Posterior vena cava (tissue), 2 donors: ENCODE measurements at places on chromosomes 1 and 21. TPM values are rescaled to one million over a fixed set of nuclear protein-coding genes. Genes with fewer than 3 reads are reported as not detected.

TMEM200B gene
- total RNA-seq: 20.8 TPM

SH3BGR gene
- 44.0 TPM for total RNA-seq

TLR5 gene
- 5.2 TPM for total RNA-seq

TSPEAR gene
- 0.14 TPM for total RNA-seq

GRCh38 chr1:74531796-74532195, 19.4 kb upstream of the LRRC53 start:
- DNase-seq: no peak

- DNase-seq: no peak
These were observed 68.0 kb upstream of the AKT3 start for GRCh38 chr1:243917863-243918565.

DNA sequence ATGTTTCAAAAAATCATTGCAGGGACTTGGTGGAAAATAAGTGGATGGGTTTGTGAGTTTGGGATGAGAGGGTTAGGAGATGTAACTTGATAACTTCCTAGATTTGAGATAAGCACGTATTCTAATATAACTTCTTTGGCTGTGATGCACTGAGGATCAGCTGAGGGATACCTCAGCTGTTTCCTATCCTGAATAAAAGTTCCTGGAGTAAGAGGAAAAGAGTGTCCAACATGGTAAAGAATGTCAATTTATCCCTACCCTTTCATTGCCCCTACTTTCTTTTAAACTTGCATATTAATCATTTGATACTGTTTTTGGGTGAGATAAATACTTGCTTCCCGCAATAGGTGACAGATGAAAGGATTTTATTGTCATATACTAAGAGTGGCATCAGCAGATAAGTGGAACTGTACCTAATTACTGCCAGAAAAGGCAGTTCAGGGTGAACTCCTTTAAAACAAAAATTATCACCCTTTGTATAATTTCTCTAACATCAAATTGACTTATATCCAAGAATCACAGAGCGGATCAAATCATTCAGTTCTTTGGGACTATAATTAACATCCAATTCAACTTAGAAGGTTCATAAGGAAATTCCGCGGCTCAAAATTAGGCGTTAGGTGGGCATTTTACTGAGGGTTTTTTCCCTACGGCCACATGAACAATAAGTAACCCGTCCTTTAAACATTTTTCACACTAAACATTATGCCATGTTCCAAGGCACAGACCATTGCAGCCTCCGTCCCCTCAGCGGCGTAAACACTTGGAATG, 1.4 kb upstream of the SUCO start:
- DNase-seq: no peak

- no peak for DNase-seq
These were observed 2.4 kb upstream of the USP33 start for GRCh38 chr1:77762072-77762476.

DNA sequence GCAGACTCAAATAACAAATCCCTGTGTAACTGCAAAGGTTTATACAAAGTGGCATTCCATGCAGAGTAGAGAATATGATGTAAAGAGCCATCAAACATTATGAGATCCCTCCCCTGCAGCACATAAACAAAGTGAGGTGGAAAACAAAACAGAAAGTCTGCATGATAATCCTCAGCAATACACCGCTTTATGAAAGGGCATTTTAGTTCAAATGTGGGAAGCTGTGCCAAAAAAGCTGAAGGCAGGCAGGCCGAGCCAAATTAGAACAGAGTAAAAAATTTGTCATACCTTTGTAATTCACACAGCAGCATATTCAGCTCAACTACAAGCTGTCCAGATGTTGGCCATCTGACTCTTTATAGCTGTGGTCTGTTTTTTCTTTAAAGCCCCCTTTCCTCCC, 113.5 kb downstream of the LHX9 start:
- no peak for DNase-seq

DNA sequence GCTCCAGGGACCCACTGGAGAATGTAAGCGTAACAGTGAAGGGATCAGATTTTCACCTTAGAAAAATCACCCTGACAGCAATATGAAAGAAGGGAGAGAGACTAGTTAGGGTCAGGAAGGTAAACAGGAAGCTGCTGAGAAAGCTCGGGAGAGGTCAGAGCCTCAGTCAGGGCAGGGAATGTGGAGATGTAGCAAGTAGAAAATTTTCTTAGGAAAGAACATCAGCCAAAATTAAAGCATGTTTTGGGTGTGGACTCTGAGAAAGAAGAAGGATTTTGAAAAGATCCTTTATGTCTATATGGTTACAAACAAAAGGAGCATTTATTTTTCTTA, 16.7 kb upstream of the ERICH3 start:
- no peak for DNase-seq

DNA sequence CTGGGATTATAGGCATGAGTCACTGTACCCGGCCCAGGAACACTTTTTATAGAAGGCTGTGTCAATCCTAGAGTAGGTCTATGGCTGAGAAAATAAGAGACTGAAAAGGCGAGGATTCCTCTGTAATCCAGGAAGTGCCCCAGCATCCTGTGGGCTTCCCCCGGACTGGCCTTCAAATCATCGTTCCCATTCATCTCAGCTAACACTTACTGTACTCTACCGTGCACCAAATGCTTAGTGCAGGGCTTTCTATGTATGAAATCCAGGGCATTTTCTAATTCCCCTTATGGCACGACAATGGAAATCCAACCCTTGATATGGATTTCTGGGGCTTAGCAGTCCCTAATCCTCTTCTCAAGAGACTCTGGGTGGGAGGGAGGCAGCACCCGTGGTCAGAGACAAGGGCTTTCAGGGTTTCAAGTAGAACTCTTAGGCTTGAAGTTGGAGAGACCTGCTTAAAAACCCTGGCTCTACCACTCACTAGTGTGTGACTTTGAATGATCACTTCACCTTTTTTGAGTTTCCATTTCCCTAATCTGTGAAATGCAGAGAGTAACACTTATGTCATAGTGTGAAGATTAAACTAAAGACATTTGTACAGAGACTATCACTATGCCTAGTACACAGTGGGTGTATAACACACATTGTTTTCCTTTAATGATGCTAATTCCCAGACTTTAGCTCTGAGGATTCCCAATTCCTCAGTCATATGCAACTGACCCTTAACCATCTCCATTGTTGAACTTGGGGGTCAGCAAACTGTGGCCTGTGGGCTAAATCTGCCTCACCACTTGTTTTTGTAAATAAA, 20.3 kb downstream of the MECR start:
- no peak for DNase-seq

- no peak for DNase-seq
These were observed 3.6 kb downstream of the H6PD start for GRCh38 chr1:9238134-9238533.

DNA sequence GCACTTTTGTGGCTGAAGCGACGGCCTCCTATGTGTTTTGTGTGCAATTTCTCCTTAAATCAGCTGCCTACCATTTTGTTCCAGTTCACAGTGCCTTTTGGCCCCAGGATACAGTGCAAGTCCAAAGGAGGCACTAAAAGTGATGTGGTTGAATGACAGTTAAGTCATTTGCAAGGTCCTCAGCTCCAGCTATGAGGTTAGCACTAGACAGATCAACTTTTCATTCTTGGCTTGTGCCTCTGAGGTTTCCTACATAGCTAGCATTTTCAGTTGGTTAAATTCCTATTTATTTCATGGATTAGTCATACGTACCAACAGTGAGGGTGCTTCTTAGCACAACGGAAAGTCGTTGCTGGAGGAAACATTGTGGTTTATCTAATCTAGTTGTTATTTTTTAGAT, 59.3 kb upstream of the NTPCR start:
- no peak for DNase-seq

- no peak for DNase-seq
These were observed 596 bp downstream of the ITGB2 start for GRCh38 chr21:44919913-44920693.

- no peak for DNase-seq
These were observed 290.3 kb upstream of the B3GALT2 start for GRCh38 chr1:193476748-193477147.

DNA sequence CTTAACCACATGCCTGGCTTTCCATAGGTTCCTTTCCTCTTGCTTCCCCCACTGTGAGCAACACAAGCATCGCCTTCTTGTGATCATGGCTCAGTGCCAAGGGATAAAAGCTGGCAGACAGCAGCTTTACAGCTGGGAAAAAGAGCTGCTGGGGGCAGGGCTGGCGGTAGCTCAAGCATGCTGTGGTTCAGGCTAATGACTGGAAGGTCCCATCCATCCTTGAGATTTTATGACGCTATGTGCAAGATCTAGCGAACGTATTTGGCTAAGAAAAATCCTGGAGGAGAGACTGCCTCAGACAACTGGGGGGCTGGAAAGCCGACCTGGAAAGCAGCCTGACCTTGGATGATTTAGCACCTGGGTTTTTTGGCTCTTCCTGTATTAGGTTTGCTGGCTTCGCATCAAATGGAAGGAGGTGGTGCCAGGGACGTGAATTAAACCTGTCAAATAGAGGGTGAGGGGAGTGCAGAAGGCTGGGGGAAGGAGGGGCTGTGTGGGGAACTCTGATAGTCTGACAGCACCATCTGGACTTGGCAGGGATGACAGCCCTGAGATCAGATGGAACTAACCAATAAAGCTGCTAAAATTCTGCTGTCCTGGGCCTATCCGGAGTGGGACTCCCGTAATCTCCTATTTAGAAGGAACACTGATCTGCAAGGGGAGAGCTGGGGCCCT, 34.8 kb downstream of the ZMYND12 start:
- DNase-seq: no peak

DNA sequence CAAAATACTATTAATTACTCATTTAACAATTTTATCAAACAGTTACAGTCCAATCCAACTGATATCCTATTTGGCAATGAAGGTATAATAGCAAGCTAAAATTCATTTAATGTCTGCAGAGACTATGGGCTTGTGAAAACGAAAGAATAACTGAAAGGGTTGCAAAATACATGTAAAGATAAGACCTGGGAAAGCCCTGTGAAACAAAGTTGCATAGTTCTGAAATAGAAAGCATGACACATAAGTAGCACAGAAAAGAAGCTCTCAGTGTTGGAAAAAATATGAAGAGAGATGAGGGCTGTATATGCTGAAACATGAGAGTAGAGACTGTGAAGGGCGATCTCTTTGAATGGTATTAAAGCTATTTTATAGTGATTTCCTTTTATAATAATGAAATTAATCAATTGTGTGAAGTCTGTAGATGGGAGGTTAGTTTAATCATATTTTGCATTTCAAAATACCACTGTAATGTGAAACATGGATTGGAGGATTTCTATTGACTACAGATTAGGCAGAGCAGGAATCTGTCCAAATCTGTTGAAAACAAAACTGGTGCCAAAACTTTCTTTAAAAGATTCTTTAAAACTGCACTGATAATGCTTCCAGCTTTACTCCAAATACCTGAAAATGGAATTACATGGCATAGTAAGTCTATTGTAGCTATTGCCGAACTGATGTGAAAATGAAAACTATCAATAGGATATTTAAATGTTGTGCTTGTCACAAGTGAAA, 1518.9 kb upstream of the B3GALT2 start:
- no peak for DNase-seq

DNA sequence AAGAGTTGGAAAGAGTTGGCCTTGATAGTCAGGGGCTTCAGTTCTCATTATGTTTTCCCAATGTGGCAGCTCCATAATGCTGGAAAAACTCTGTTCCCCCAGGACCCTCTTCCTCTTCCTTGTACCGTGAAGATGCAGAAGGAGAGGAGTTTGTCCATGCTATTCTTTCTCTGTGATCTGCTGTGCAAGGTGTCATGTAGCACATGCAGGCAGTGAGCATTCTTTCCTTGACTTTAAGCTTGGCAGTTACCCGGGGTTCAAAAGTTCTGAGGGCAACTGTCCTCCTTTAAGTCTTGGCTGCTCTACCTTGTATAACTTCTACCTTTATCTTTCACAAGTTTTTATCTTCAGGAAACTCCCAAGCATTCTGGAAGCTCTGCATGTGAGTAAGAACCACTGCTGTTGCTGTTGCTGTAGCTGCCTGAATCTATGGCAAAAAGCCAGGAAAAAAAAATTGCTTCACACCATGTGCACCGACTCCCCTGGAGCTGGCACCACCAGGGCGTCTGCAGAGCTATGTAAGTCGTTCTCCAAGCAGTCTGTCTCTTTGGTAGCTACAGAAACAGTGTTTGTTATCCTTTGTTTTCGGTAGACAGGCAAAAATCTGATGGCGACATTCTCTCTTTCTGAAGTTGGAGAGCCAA, 42.7 kb upstream of the SLC16A1 start:
- no peak for DNase-seq
